Stimulated activated CD8-positive, alpha-beta memory T cell treated with anti-CD3 and anti-CD28 coated beads, Interleukin-2, amount 100 ng/mL, for 48 hours (primary cell): ENCODE measurements at places on chromosomes 3 and 15.

DNA sequence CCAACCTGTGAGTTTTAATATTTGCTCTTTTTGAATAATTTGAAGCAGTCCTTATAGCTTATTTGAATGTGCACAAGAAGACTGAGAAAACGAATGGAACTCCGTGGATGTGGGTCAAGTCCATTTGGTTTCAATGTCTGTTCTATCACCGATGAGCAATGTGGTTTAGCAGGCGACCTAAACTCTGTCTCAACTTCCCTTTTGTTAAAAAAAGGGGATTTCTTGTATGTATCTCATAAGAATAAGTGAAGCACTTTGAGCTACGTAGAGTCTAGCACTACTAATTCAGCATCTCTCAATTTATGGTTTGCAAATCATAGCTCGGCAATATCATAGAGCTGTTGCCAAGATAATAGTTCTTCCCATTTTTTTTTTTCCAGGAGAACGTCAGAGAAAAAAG, 4.6 kb upstream of the SKIL start:
- DNase-seq: no peak

DNA sequence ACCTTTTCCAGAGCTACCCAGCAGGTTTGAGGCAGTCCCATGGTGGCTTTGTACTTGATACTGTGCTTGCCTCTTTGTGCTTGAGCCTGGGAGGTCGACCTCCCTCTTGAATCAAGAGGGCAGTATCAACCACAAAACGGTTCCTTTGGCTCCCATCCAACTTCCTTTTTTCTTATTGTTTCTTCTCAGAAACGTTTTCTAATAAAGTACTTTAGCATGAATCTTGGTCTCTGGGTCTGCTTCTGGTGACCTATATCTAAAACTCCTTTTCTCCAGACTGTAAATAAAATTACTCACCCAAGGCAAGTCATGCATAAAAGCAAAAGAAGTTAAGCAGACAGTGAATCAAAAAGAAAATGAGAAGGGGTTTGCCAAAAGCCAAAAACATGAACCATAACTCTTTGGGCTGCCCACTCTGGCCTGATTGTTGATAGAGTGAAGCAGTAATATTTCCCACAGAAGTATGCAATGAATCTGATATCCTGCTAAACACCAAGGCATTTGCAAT, 112.2 kb upstream of the SLC4A7 start:
- DNase-seq: no peak

DNA sequence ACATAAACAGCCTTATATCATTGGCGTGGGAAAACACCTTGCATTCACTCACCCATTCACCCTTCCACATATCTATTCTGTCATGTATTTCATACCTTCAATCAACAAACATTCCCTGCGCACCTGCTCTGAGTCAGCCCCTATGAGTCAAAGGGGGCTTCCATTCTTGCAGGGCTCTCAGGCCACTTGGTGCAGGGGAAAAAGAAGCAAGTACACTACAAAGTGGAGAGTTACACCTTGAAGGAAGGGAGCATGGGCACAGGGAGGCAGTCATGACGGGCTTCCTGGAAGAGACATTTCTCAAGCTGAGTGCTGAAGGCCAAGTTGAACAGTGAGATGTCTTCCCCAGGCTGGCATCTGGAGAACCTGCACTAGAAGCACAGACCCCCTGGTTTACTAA, 4.6 kb upstream of the AMOTL2 start:
- DNase-seq: no peak

DNA sequence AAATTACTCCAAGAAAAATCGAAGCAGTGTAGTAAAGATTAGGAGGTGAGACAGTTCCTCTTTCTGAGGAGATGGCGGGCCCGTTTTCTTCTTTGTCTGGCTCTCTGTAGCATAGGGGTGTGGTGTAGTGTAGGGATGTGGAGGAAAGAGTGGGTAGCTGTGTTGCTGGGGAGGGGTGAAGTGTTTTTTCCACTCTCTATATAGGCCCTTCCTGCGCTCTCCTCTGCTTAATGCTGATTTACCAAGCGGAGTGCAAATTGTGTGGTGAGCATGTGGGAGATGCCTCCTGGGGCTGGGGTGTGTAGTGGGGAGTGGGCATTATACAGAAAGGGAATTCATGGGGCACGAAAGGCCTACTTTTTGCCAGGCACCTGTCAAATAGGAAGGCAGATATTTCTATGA, 94.9 kb downstream of the ST6GAL1 start:
- no peak for DNase-seq

- no peak for DNase-seq
Observed at GRCh38 chr15:43794269-43795037, 2.3 kb downstream of the SERF2 start.

- DNase-seq: no peak
Observed at GRCh38 chr3:150429767-150430671, 21.9 kb downstream of the TSC22D2 start.

- DNase-seq: no peak
Observed at GRCh38 chr3:12120374-12121140, 38.2 kb downstream of the TIMP4 start.

GRCh38 chr3:141368062-141368924, at the start of gene ZBTB38:
ZBTB38 (plus strand) TSS chr3:141368504; CDS start chr3:141442389, 73,885 bp downstream.
- DNase-seq: no peak

- no peak for DNase-seq
Observed at GRCh38 chr3:52140769-52141168, 13.5 kb downstream of the POC1A start.

- no peak for DNase-seq
Observed at GRCh38 chr3:95277613-95278012, 1214.8 kb downstream of the NSUN3 start.

DNA sequence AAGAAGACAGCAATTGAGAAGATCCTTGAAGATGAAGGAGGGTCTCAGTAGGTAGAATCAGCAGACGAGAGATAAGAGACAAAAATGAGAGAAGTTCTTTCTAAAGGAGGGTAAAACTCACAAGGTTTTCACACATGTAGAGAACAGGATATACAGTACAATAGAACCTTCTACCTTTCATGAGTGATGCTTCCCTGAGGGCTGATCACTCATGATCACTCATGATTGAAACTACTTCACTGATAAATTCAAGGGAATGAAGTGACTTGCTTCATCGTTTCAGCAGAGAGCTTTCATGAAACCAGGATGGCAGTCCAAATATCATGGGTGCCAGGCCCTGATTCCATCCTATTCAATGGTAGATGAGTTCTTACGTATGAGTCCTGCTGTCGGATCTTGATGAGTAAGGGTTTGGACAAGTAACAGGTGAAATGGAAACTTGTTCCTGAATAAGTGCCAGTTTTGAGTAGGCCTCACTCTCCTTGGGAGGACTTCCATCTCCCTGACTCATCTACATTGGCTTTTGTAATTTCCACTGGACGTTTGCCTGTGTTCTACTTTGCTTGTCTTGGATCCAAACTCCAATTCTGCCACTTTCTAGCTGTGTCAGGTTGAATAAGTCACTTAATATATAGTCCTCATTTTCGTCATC, 9.6 kb upstream of the CLDN16 start:
- DNase-seq: no peak

- DNase-seq: no peak
Observed at GRCh38 chr3:86733257-86733656, 257.7 kb downstream of the VGLL3 start.

DNA sequence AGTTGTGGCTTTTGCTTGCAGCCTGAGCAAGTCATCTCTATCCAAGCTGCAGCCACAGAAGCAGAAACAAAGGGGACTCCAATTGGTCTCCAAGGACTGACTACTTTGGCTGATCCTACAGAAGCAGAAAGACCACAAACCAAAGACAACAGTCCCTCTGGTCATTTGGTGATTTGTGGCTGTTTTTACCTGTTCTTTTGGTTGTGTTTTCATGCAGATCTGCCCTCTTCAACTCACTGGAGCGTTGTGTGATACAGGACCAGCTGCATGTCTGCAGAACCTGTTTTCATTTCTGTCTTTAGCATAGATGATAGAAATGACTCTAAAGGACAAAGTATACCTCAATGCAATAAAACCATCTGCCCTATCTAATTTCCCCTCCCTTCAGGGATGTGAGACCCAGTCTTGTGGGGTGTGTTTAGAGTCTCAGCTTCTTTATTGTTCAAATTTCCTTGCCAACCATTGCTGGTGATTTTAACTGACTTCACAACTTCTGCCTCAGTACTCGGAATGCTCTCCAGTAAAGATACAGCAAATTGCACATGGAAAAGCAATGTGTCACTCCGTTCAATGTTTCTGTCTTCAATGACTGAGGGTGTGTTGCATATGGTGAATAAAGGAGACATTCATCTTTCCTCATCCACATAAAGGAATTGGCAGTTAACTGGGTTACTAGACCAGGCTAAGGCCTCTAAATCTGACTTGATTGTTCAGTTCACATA, 48.9 kb upstream of the SLC7A14 start:
- DNase-seq: no peak

GRCh38 chr3:183058351-183058750, 40.9 kb downstream of the MCCC1 start:
- DNase-seq: no peak

GRCh38 chr3:150680562-150680961, 23.2 kb downstream of the ERICH6 start:
- no peak for DNase-seq

- no peak for DNase-seq
Observed at GRCh38 chr3:29088579-29088978, 192.3 kb upstream of the RBMS3 start.

DNA sequence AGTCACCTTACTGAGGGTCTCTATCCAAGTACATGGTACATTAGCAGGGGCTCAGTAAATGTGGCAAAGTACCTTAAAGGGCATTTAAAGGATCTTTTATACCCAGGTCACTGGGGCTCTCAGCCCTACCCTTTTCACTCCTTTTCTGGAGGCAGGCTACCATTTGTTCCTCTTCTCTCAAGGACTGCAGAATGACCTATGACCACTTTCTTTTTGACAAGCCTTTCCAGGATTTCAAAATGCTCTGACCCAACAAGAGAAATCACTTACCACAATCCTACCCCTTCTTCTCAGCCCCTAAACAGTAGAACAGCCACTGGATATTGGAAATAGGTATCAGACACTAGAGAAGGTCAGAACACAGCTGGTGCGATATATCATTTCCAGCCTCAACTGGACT, 221.8 kb upstream of the TPRG1 start:
- DNase-seq: no peak

DNA sequence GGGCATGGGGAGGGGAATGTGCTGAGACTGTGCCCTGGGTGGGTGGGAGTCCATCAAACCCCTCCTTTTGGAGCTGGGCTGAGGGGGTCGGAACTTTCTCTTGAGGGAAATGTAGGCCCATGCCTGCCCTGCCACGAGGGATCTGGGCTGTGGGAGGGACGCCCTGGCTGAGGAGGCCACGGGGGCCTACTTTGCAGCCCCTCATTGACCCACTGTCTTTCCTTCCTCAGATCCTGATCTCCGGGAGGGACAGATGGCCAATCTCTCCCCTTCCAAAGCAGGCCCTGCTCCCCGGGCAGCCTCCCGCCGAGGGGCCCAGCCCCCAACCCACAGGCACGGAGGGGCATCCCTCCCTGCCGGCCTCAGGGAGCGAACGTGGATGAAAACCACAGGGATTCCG, 25.3 kb downstream of the LOXL1 start:
- DNase-seq: no peak

DNA sequence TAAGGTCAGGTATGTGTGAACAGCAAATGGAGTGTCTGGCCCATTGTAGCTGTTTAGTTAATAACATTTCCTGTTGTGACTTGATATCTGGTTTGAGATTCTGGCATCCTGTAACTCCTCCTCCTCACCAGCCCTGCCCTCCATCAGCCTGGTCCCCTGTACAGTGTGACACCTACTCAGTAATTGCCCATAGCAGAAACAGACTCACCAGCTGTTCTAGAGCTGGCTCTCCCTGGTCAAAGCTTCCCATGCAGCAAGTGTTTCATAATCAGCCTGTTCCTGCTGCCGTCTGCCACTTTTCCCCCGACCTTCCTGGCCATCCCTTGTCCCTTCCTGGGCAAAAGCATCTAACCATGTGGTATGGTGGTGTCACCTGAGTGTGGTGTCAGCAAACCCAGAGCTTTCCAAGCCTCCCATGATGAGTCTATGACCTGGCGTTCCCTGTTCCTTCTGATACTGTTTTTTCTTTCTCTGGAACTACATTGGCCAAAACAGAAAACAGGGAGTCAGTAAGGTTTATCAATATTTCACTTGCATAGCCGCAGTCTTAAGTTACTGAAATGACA, 55.4 kb downstream of the B3GALNT1 start:
- no peak for DNase-seq

GRCh38 chr3:110343376-110343775, 728.2 kb upstream of the NECTIN3 start:
- no peak for DNase-seq

GRCh38 chr3:191065181-191065805, 133.7 kb upstream of the OSTN start:
- DNase-seq: no peak

GRCh38 chr3:74564560-74564959, 49.9 kb downstream of the CNTN3 start:
- DNase-seq: no peak

DNA sequence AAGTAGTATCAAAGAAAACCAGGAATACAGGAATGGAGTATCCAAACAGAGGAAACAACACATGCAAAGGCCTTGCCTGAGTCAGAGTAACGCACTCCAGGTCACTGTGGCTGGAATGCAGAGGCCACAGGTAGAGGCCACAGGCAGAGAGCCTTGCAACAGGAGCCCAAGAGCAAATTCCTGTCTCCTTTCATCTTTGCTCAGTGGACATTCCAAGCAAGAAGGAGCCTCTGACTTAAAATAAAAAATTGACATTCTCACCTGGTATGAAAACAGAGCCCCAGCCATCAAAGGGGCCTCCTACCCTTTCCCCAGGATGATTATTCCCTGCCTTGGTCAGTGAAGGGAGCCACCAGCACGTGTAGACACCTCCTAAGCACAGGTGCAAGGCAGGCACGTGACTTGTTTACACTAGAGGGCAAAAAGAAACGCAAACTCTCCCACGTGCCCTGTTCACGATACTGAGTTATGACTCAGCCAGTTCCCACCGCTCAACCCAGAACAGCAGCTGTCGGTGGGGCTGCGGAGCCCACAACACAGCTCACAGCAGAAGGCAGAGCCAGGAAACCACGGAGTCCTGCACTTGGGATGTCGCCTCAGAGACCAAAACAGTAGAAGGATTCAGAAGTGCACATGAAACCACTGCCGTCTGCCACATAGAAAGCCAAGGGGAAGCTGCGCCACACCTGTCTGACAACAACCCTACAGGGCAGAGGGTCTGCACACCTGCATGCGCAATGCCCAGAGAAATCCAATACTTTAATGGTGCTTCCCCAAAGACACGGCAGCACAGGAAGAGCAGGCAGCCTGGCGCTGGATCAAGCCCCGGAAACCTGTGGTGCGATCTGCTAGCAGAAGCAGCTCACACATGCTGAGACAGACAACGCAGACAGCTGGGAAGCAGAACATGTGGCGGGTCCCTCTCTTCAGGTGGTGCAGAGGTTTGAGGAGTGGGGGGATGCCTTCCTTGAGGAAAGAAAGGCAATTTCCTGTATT, 52.1 kb downstream of the ITGB5 start:
- DNase-seq: peak; percentile 23
